COLO829 (cell line): ENCODE measurements at places on chromosomes 1 and 21.

DNA sequence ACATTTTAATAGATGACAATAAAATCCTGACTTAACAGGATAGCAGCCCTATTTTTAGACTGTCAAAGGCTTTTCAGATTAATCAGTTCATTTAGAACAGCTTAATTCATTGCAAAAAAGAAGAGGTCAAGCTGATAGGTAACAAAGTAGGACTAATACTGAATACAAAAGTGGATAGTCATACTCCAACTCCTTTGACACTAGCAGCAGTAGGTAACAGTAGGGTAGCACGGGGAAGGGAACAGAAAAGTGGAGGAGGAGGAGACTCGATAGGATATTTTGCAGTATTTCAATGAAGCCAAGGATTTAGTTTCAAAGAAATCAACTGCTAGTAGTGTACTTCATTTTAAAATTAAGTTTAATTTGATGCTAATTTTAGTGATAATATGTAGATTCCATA is 51.1 kb downstream of the USP1 start:
- DNase-seq, result no peak

DNA sequence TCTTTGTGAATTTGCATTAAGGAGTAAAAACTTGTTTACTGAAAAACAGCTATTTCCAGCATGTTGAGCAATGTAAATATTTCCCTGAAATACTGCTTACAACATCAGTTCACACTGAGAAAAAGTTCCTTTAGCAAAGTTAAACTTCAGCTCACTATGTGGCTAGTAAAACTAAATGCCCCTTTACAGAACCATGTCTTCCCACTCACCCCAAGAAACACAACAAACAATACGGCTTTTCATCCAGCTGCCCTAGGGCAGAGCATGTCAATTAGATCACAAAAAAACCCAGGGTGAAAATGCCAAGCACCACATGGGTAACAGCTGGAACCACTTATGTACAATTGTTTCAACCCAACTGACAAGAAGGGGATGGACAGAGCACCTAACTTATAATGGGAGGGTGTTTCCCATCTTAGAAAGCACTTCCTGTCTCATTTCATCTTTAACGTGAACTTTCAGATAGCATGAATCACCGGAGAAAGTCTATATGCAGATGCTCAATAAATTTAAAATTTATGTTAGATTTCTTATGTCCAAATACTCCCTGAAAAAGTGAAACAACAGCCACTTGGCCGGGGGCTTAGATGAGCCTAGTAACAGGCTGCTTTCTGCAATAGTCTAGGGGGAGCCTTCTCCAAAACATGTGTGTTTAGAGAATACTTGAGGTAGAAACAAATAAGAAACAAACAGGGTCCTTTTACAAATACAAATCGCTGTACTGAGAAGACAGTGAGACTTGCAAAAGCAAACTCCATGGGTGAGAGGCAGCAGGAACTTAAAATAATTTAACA is 6.6 kb downstream of the NID1 start:
- DNase-seq, result peak; percentile 93

GRCh38 chr21:17334484-17334883 is 178.4 kb upstream of the CXADR start:
- no peak for DNase-seq

- peak; percentile 94 for DNase-seq
These were observed 115.0 kb downstream of the TGFB2 start for GRCh38 chr1:218459878-218460711.

DNA sequence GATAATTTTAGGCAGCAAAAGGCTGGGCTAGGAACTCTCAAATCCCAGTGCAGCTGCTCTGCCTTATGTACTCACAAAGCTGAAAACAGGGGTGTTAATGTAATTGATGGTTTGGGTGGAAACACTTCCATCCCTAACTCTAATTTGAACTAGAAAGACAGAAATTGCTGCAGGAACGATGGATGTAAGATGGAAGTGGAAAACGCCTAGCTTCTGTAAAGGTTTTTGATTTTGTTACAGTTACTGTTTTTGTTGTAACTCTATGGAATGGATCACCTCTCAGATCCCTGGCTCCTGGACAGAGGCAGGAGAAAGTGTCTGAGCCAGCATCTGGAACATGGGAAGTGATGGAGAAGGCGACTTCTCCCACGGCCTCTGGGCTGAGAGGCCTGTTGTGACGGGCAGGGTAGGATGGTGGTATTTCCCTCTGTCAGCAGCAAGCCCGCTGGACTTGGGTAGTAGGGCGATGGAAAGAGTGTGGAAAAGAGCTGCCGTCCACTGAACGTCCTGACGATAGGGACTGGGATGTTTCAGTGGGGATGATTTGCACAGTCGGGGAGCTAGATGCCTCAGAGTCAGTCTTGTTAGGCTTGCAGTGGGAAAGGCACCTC is 1.6 kb downstream of the TRAF5 start:
- DNase-seq, result no peak

DNA sequence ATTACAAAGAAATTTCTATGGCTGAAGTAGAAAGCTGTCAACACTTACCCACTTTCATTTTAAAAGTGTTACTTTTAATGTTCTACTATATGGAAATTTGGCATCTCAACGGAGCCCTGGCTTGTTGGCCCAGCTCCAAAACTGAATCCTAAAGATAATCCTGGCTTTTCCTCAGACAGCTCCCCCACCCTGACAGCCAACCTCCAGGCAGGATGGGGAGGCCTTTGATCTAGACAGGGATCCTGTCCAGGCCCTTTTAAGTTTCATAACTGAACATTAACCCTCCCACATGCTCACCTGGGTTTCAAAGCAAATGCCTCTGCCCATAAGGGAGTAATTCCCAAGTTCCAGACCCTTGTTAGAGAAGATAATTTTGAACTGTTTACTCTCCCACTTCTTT is 99.3 kb upstream of the RALGPS2 start:
- no peak for DNase-seq

- DNase-seq, result no peak
These were observed 29.7 kb downstream of the LRP8 start for GRCh38 chr1:53298045-53298637.

DNA sequence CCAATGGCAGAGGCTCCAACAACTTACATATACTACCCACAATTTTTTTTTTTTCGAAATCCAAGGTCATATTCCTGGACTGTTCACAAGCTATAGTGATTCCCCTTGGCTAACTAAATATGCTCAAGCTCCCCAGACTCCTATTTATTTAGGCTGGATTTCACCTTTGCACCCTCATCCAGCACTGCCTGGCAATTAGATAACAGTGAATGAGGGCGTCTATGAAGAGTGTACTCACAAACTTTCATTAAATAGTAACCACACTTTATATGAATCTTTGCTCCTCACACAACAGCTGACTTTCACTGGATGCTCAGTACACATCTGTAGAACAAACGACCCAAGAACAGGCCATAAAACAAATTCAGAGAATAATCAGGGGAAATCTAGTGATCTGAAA is 51.6 kb downstream of the DSCAM start:
- no peak for DNase-seq

GRCh38 chr1:211685823-211686222 is 10.4 kb upstream of the NEK2 start:
- no peak for DNase-seq

DNA sequence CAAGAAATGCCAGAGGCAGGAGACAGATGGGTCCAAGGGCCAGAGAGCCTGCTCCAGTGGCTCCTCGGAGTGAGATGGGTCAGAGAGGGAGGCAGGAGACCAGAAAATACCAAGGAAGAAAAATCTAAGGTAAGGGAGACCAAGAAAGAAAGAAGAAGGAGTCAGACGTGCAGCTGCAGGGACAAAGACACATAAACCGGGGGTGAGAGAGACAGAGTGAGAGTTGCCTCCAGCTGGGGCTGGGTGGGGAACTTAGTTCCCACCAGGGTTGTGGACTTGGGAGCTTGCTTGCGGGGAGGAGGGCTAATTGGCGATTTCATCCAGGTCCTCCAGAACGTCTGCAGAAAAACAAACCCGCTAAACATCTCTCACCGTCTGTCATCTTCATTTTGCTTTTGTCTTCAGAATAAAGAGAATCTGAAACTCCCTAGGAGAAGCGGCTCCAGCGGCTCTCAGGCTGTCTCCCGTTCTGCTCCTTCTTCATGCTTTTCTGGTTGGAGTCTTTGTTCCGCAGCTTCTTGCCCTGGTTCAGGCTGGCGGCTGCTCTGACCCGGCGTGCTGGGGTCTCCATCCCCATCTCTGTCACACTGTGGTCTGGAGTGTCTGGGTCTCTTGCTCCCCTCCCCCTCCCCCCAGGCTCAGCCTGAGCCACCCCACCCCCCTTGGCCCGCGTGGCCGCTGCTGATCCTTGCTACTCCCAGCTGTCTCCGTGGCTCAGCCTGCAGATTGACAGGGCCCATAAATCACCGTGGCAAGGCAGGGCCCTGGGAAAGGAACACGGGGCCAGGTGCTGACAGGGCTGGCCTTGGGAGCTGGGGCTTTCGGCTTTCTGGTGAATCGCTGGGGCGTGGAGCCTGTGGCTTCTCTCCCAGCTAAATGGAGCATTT is 66.6 kb downstream of the UBIAD1 start:
- no peak for DNase-seq

DNA sequence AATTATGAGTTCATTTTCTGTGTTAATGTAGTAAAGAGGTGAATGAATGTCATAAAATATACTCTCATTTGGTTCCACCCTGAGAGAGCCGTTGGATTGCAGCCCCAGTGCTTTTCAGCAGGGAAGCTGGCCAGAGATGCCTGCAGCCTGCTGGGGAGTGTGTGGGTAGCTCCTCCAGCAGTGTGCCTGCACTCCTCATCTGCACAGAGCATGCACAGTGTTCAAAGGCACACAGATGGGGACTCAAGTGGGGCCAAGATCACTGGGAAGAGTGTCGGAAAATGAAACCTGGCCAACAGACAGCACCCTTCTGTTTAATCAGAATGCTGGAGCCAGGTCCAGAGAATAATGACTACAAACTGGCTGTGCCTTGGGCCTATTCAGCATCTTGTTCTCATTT is 206.8 kb downstream of the ST6GALNAC3 start:
- DNase-seq, result no peak
